Iris pigment epithelial cell (primary cell): ENCODE measurements at places on chromosomes 1 and 21.

DNA sequence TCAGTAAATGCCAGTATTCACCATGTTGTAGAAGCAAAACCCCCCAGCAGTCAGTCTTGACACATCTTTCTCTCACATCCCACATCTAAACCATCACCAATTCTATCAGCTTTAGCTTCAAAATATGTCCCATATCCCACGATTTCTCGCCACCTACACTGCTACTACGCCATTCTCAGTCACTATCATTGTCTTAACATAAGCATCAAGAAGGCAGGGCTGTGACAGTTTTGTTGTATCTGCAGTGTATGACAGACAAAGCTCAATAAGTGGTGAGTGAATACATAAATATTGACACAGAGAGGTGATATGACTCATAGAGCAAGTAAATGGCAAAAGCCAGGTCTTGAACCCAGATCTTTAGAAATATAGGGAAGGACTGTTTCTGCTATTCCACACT lies 59.9 kb downstream of the JAK1 start:
- no peak for DNase-seq

- DNase-seq, result peak; percentile 23
Measured at GRCh38 chr1:207024202-207025145, 8.1 kb downstream of the C1orf116 start.

DNA sequence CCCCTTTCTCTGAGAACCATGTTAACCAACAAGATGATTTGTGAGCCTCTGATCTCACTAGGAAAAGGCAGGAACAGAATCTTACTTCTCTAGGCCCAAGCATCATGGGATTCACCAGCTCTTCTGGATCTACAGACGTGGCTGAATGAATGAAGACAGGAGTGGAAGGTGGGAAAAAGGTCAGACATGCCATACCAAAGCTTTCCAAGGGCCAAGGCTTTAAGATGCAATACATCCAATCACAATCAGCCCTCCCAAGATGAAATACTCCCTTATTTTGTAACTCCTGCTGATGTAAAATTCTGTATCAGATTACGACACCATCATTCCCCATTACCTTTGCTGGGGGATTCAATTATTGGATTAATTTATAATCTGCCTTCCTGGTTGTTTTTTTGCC lies 80.9 kb downstream of the SSBP3 start:
- peak; percentile 40 for DNase-seq

- DNase-seq, result no peak
Measured at GRCh38 chr1:228544021-228544850, 57.1 kb downstream of the RNF187 start.

- DNase-seq, result peak; percentile 6
Measured at GRCh38 chr1:12851779-12852178, 3.3 kb upstream of the HNRNPCL1 start.

DNA sequence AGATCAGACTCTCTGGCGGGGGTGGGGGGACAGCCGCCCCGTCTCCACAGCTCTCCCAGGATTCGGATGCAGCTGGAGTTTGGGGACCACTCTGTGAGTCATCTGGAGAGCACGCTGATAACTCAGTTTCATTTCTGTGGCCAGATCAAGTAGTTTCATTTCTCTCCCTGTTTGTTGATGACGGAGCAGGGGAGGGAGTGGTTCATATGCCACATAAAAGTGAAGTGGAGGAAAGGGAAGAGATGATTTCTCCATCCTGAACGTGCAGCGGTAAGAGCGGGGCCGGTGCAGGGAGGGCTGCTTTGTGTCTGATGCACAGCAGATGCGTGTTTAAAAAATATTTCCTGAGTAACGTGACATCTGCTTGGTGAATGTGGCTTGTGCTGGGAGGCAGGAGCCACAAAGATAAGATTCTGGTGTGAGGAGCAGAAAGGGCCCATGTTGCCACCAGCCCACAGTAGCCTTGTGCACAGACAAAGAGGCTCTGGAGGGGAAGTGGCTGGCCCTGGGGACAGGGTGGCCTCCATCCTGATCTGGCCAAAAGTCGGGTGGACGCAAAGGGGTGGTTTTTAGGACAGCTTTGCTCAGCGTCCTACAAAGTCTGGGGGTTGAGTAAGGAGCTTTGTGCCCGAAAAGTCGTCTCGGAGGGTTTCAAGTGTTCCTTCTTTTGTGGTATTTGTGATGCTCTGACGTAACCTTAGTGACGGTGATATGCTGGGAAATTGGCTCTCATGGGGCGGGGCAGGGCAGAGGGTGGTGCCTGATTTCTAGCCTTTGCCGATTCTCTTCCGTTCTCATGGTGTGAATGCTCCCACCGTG lies at the start of gene MX2:
MX2 (plus strand) TSS at position 242 of the 819 bp plus-strand sequence. CDS start 14,880 bp downstream, outside the sequence.
- peak; percentile 47 for DNase-seq

- no peak for DNase-seq
Measured at GRCh38 chr21:45496968-45497845, 45.0 kb downstream of the SLC19A1 start.

GRCh38 chr1:201582705-201583442 lies 43.9 kb downstream of the NAV1 start:
- DNase-seq, result peak; percentile 81

DNA sequence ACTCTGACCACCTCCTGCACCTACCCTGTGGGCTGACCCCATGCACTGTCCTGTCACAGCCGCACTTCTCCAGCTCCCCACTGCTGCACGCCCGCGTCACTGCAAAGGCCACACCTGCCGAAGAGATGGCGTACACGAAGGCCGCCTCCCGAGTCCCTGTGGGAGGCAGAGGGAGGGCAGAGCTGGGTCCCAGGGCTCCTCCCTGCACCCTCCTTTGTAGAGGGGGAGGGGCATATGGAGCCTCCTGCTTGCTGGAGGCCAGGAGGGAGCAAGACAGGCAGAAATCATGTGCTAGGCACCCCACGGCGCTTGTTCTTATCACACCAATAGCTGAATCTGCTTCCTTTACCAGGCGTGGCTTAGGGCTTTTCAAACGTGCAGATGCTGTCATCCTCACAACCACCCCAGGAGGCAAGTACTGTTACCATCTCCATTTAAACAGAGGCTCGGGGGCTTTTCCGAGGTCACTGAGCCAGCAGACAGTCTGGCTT lies 21.4 kb downstream of the WNT4 start:
- no peak for DNase-seq

DNA sequence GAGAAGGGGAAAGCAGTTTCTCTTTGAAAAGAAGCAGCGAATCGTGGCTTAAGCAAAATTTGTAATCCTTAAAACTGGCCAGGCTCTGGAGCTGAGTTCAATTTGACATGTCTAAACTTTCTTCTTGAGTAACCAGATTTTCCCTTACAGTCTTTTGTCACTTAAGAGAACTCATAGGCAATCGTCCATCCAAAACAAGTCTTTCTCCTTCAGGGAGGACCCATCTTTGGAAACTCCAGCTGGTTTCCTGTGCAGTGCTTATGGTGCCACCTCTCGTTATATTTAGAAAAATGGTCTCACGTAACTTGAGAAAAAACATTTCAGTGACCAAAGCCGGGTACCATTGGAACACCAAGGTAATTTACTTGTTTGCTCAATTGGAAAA lies 1.8 kb upstream of the PTTG1IP start:
- peak; percentile 55 for DNase-seq
